SK-N-SH treated with all-trans-retinoic acid at 6 μM for 48 hours (cell line): ENCODE measurements at places on chromosomes 2 and 18.

DNA sequence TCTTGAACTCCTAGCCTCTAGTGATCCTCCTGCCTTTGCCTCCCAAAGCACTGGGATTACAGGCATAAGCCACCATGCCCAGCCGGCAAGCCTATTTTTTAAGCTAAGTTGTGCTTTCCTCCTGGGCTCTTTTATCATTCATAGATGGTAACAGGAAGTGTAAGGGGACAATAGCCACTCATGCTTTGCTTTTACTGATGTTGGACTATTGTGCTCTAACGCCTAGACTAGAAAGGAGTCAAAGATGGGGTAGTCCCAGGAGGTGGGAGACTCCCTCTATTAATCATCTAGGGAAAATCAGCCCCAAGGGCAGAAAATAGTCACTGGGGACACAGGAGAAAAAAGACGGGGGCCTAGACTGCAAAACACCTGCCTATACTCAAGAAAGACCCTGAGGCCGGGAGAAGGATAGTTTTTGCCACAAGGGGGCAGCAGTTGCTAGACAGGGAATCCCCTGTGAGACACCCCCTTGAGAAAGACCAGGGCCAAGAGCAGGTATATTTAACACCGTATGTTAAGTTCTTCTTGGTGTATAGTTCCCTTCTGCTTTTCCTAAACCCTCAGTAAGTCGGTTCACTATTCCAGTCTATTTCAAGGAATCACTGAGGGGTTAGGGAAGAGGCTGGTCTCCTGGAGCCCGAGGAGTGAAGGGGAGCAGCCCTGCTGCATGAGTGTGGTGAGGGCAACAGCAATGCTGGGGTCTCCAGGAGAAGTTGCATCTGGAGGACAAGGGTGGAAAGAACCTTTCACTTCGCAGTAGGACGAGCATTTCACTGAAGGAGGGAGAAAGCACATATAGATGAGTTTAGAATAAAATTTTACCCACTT is 2.1 kb upstream of the CXCR1 start:
- peak; percentile 76 for ATAC-seq

GRCh38 chr2:83941886-83942285 is 517.2 kb downstream of the SUCLG1 start:
- no peak for ATAC-seq

- no peak for ATAC-seq
Measured at GRCh38 chr2:22497789-22498188, 887.2 kb upstream of the KLHL29 start.

DNA sequence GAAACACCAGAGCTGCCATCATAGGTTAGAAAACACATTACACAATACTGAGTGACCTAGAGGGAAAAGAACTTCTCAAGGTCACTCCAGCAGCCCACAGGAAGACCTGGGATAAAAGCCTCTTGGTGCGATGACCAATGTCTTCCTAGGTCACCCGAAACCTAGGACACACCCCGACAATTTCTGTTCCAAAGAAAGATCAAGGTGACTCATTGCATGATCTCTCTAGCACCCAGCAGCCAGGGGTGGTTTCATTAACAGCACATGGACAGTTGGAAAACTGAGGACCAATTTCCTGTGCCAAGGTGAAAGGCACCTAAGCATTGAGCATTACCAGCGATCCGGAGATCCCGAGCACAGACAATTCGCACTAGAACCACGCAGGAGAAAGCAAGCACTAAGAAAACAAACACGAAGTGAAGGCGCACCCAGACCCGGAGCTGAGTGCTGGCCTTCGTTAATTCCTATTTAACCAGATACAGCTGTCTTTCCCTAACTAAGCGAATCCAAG is 1.5 kb downstream of the CACNB4 start:
- ATAC-seq: peak; percentile 80

DNA sequence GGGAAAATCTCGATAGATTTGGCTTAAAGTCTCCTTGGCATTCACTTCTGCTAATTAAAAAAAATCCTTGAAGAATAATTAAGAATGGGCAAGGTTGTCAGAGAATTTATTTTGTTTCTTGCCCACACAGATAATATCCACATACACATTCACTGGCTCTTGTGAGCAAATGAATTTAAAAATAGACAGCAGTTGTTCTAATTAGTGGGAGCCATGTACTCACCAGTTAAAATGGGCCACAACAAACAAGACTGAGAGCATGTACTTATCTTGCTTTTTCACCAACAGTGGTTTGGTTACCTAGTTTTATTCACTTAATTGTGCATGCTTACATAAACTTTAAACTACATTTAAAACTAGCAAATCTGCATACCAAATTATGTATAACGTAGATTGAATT is 53.5 kb downstream of the TMEM182 start:
- ATAC-seq: no peak

- ATAC-seq: no peak
Measured at GRCh38 chr2:177548636-177549035, 156.1 kb downstream of the AGPS start.

DNA sequence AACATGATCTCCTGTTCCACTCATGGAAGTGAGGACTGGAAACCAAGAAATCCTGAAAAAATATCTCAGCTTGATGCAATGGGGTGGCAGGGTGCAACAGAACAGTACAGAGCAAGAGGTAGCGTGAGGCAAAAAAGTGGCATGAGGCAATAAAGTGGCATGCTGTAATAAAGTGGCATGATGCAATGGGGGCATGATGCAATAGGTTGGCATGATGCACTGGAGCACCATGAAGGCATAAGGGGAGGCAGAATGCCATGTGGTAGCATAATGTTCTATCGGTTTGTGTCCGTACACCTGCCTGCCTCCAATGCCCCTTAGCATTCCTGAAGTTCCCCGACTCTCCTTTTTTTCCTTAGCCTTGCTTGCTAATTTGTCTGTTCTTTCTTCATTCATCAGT is 648.4 kb downstream of the TMEM182 start:
- ATAC-seq: no peak

DNA sequence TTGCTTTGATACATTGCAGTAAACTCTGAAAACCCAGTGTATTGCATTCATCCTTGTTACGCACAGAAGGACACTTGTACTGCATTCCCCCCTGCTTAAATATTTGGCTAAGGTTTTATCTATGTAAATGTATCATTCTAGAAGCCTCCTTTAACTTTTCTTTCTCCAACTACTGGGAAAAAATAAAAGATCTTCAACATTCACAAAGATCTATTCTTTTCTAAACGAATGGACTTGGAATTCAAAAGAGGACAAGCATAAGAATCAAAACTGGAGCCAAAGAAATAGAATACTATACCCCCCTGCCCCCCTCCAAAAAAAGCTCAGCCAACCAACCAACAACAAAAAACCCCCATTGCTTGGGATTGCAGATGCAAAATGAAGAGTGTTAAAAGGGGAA is 136.9 kb downstream of the EPHA4 start:
- ATAC-seq: no peak

DNA sequence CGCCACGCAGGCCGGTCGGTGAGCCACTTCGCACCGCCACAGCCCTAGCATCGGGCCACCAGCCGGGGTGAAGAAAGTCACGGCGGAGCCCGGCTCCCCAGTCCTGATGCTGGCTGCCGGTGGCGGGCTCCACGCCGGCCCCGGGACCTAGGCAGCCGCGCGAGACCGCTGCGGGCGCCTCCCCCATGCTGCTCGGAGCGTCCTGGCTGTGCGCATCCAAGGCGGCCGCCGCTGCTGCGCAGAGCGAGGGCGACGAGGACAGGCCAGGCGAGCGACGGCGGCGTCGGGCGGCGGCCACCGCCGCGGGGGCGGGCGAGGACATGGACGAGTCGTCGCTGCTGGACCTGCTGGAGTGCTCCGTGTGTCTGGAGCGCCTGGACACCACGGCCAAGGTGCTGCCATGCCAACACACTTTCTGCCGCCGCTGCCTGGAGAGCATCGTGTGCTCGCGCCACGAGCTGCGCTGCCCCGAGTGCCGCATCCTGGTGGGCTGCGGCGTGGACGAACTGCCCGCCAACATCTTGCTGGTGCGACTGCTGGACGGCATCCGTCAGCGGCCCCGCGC is 433 bp downstream of the SH3RF3 start:
- ATAC-seq: peak; percentile 10; the same call in 1 of the 3 replicates

- no peak for ATAC-seq
Measured at GRCh38 chr2:240339411-240340360, 95.8 kb upstream of the GPC1 start.
